ENCODE measurements at places on chromosomes 7 and 10.

GRCh38 chr7:71661671-71662224, 529.8 kb downstream of the GALNT17 start:
- no peak for DNase-seq

- no peak for DNase-seq
These were observed 4.2 kb upstream of the EBF3 start for GRCh38 chr10:129968020-129968852.

DNA sequence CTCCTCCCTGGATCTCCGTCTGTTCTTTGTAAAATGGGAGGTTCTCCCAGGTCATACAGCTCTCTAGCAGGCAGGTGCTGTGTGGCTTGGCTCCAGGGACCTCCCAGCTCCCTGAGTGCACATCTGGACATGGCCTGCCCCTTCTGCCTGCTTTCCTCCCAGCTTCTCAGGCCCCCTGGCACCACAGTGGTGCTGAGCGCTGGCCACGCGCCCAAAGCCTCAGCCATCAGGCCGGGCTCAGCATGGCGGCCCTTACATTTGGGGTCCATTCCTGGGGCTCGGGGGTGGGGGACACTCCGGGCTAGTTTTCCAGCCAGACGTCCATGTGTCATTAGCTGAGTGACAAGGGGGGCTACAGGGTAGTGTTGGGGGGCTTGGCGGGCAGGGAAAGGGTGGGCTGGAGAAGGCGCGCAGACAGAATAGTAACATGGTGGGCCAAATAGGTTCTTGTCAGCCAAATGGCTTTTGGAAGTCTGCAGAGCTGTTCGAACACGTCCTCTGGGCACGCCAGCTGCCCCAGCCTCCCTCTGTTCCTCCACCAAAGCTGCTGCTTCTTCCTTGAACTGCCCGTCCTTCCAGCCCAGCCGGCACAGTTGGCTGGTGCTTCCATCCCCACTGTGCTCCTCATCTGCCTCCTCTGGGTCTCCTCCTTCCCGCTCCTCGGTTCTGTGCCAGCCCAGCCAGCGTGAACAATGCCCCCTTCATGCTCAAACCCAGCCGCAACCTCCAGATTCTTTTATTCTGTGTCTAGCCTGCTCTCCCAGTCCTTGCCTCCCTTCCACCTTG, 65.9 kb downstream of the GOLGA7B start:
- DNase-seq = no peak

DNA sequence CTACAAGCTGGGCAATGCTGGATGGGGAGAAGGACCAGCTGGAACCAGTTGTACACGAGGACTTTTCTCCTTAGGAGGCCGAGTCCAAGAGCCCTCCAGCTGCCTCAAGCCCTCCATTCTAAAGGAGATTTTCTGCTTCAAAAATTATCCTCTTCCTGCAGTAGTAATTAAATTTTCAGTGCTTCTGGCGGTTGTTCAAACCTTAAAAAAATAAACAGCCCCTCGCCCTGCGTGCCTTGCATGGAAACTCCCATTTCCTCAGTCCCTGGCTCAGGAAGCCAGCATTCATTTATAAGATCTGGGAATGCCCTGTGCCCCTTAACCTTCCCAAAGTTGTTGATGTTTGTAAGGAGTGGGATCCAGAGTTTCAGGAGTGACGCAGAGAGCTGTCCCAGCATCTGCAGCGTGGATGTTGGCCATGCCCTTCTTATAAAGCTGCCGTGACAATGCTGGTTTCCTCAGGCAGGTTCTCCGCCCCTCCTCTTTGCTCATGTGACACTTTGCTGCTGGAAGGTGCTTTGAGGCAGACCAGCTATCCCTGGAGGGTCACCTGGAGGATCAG, 24.0 kb upstream of the ACTR3B start:
- DNase-seq = no peak

- no peak for DNase-seq
These were observed 520.2 kb downstream of the PTPRN2 start for GRCh38 chr7:158067219-158067930.
